ENCODE measurements at places on chromosomes 2 and 18.

DNA sequence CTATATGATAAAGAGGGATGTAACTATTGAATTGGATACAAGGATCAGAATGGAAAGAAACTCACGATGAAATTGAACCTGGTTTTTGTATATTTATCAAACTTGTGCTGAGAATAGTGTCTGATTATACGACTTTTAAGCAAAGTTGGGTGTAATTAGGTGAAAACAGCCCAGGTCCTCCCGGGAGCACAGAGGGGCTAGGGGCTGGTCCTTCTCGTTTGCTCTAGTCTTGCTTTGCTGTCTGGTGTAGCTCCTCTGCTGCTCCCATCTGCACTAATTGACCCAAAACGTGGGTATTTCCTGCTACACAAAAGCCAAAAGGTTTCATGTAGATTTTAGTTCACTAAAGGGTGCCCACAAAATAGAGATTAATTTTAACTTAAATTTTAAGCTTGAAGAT lies 58.7 kb downstream of the HK2 start:
- no peak for DNase-seq

GRCh38 chr2:1156059-1156458 lies 205.4 kb downstream of the SNTG2 start:
- no peak for DNase-seq

DNA sequence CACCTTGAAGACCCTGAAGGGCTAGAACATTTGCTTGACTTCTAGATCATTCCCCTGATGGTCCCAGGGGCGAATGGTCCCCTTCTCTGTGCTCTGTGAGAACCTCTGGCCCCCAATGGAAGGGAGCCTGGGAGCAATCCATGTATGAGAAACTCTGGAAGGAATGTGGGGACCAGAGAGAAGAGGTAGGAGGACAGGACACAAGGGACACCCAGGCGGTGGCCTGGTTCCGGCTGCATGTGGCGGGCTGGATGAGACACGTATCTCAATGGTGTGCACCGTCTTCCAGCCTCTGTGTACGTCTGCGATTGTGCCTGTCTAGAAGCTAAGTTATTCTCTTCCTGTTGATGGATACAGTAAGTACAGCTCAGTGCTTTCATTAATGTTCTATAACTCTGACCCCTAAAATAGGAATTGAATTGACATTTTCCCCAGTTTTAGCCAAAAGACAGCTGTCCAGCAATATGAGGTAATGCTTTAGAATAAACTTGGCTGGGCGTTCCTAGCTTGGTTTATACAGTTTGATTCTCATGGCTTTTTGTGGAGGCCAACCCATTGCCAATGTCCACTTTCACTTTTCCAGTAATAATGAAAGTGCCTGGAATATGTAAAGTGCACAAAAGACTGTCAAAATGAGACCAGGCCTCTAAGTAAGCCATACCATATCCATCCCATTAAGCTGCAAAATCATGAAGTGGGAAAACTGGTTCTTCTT lies 30.1 kb upstream of the COPS8 start:
- no peak for DNase-seq

GRCh38 chr2:143254110-143254509 lies 124.9 kb downstream of the ARHGAP15 start:
- no peak for DNase-seq

GRCh38 chr2:98819231-98819766 lies 88.4 kb upstream of the MGAT4A start:
- no peak for DNase-seq

GRCh38 chr2:241965931-241966412 lies 96.4 kb downstream of the RTP5 start:
- DNase-seq, result peak; percentile 79

- DNase-seq, result no peak
Observed at GRCh38 chr2:227192491-227192890, 28.1 kb downstream of the COL4A3 start.

- DNase-seq, result no peak
Observed at GRCh38 chr18:34709104-34709503, 994 bp upstream of the DTNA start.

- DNase-seq, result no peak
Observed at GRCh38 chr2:65999796-66000195, 435.1 kb upstream of the MEIS1 start.

DNA sequence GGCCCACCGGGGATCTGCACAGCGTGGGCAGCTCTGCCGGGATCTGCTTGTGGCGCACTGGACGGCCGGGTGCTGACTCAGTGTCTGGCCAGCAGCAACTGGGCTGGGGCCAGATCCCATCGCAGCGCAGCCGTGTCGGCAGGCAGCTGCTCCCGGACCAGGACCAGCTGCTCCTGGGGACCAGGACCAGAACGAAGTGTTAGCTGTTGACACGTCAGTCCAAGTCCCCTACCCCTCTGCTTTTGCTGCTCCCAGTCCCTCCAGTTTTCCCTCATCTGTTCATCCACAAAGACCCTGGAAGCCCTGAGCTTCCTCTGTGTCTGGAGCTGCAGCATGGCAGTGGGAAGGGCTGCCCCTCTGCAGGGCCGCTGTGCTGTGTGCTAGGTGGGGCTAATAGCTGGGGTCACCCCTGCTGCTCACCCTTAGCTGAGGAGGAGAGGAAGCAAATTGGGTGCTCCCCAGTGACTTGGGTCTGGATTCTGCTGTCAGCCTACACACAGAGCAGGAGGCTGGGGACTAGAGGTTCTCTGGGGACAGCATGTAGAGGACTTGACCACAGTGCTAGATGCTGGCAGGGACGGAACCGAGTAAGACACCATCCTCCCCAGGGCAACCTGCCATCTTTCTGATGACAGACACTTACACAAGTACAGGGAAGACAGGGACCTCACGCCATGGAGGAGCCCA lies 16.9 kb upstream of the KIF1A start:
- no peak for DNase-seq

DNA sequence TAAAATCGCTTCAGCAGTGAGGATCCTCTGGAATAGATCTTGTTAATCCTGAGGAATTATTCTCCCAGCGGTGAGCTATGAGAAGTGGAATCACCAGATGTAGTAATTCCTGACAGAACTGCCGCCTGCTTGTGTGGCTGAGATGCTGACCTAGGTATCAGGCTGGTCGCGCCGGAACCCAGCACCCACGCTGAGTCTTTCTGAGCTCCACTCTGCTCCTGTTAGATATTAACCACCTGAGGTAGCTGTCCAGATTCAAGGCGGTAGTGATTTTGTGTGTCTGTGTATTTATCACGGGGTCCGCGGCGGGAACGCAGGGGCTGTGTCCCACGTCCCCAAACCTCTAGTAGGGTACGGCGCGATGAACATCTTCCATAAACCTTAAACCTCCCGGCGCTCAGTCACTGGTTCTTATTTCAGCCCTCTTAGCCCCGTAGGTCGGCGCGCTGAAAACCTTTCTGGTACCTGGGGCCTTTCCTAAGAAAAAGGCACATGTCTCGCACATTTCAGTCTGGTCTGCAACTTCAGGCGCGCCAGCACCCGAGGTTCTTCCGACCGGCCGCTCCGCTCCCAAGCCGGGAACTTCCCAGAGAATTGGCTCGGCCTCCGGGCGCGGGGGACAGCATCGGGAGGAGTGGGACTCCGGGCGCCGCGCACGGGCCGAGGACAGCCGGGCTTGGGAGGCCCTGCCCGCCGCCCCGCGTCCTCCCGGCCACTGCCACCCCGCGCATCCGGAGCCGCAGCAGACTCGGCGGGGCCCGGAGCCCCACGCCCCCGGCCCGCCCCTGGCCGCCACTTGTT lies 542 bp upstream of the CNNM3 start:
- peak; percentile 71 for DNase-seq

DNA sequence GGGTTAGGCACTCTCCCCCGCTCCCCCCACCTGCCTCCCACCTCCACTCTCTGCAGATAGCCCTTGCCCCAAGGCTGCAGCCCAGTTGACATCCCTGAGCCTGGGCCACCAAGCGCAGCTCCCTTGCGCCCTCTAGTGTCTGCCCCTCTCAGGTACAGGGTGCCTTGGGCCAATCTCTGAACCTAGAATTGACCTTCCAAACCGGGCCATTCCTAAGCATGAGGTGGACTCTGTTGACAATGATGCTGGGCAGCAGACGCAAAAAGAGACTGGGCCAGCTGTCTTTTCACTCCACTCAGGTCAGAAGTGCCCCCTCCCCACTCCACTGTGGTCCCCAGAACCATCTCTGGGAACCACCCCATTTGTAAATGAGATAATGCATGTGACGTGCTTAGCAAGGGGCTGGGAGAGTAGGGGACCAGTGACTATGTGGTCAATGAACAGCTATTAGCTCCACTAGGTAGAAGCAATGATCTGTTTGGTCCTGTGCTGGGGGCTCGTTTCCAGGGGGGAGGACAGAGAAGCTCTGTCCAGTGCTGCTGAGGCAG lies 43.3 kb upstream of the PLB1 start:
- peak; percentile 85 for DNase-seq

- DNase-seq, result no peak
Observed at GRCh38 chr2:143193121-143193520, 63.9 kb downstream of the ARHGAP15 start.

DNA sequence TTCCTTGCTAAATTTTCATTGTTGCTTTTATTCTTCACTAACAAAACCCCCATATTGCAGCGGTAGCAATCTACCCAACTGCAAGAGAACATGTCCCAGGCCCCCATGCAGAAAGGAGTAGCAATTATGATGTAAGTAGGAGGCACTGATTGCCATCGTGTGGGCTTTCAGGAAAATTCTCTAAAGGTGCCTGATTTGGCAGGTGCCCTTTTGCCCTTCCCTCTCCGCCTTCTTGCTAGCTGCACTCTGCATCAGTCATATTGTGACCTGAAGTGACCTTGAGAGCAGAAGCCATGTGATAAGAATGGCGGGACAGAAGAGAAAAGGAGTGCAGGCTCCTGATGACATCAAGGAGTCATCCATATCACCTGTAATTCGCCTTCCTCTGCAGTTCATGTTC lies 112.1 kb downstream of the NCKAP5 start:
- no peak for DNase-seq

DNA sequence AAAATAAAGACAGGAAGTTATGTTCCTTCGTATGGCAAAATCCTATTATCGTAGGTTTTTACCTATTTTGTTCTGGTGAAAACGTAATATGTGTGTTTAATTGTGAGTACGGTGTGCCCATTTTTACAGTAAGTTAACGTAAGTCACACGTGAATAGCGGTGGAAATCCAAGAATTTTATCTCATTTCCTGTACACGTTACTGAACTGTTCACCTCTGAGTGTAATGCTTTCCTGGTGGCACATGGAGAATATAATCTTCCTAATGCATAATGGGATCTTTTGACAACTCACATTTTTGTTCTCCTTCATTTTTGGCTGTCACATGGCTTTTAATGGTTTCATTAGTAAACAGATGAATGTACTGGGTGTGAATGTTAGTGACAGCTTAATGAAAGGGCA lies 28.2 kb downstream of the BCL2L11 start:
- no peak for DNase-seq

- no peak for DNase-seq
Observed at GRCh38 chr2:127570282-127571250, 35.1 kb downstream of the MYO7B start.

DNA sequence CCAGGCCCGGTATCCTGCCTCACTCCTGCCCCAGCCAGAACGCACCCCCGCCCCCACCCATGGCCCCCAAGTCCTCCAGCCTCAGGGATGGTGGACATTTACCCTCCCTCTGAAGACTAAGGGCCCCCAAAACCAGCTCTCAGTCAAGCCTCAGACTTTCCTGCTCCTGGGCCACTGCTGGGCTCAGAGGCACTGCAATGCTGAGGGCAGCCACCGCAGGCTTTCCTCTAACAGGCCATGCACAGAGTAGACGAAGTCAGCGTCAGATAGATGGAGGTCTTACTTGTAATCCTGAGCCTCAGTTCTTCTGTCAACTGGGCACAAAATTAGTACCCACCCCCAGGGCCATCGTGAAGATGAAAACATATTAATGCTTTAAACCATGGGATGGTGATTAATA lies 92.6 kb downstream of the TTC32 start:
- no peak for DNase-seq

DNA sequence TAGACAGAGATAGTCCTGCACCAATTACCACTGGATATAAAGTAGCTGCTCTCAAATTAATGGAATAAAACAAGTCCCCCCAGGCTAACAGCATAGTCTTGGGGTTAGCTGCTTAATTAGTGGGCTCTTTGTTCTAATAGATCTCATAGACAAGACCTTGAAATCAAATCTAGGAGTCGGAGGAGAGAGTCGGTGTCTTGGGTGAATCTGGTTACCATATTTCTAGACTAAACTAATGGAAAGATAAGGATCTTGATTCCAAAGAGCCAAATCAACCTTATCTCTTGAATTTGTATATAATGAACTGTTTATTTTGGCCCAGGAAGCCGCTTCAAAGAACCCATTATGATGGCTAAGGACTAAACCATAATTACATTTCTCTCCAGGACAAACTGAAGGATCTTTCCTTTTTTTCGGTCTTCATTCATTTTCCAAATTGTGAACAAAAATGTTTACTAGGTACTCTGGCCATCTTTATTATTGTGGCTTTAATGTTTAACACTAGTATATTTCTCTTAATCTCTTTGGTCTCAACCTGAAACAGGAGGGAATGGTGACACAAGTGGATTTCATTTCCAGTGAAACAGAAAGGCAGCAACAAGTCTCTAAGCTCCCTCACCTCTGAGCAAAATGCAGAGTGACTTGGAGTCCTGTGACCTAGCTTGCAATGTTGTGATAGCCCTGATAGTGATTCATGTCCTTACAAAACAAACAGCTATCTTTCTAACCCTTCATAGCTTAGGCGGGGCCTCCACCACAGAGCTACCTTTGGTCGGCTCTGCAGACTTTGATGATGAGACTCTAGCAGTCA lies 137.9 kb upstream of the PARD3B start:
- peak; percentile 1 for DNase-seq

DNA sequence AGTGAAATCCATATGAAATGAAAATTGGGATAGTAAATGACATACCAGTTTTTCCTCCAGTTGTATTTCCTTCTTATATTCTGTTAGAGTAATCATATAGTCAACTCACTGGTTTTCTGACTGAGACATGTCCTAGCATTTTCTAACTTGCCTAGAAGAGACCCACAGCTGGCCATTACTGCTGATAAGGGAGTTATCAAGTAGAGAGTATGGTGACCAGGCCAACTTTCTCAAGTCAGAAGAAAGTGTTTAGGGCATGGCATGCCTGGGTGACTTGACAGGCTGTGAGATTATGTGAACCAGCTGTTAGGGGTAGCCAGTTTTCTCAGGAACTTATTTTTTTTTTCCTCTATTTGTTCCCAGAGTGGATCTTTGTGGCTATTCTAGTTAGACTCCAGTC lies 81.2 kb downstream of the GPD2 start:
- DNase-seq, result no peak

- DNase-seq, result no peak
Observed at GRCh38 chr2:85309699-85310321, 18.0 kb downstream of the TGOLN2 start.

DNA sequence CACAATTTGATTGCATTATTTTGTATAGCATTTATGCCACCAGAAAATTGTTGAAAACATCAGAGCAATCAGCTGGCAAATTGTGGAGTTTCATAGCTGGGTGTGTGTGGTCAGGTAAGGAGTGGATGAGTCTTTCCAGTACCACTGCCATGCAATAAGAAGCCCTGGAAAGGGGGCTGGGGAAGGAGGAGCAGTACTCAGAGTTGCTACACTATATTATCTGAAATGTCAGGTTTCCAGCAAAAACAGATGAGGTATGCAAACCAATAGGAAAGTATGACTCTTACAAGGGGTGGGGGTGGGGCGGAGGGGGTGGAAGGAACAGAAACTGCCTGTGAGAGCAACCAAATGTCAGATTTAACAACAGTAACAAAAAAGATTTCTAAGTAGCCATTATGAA lies 112.2 kb downstream of the SOS1 start:
- no peak for DNase-seq

- DNase-seq, result no peak
Observed at GRCh38 chr2:123644053-123644452, 381.0 kb upstream of the CNTNAP5 start.
